ENCODE measurements at places on chromosomes 11 and 22.
A peak's percentile ranks its signal among the peaks of the same experiment; 100 is the strongest.

DNA sequence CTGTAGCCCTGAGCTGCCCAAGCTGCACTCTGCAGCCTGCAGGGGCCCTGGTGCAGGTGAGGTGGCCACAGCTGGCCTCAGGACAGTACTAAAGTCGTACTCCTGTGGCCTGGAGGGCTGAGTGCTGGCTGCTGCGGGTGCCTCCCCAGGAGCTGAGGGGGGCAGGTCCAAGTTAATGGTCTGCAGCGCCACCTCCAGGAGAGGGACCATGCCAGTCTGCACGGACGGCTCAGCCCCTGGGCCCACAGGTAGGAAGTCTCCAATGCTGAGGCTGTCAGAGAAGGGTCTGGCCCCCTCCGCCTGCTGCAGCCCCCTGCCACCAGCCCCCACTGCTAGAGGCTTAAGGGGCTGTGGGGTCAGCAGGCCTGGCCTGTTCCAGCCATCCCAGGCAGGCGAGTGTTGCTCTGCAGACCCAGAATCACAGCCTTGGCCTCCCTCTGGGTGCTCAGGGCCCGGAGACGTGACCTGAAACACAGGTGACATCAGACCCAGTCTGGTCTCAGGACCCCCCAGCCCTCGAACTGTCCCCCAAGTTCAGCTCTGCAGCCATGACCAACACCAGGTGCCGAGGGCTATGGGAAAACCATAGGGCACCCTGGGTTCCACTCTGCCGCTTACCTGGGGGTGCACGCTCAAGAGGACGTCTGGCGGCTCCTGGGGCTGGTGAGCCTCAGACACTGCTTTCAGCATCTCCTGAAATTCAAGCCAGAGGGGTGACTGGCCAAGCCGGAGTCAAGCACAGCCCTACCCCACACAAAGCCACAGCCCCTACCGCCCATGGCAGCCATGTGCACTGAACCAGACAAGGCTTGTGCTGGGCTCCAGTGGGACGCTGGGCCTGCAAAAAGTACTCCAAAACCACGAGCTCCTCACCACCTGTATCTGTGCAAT lies 20.8 kb downstream of the SELENOO start:
- DNase-seq, result no peak

DNA sequence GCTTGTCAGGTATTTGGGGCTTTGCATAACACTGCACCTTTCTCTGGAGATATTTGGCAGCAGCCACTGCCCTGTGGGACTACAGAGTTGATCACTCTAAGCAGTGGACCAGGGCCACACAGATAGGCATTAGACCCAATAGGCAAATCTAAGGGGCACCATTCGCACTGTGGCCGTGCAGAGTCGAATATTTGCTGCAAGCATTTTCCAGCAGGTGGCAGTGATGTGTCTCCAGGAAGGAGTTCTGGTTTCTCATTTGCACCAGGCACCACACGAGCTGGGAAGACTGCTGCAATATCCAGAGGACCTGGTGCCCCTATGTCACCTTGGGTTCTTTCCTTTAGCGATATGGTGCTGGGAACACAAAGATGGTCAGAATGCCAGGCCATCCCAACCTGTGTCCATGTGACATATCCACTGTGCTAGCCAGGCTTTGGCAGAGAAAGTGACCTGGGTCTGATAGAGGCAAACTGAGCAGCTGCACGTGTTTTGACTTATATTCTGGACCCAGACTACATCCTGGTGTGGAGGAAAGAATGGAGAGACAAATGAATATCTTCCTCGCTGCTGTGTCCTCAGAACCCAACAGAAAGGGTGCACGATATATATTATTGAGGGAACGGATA lies 318.7 kb downstream of the BUD13 start:
- DNase-seq, result no peak

- DNase-seq, result no peak
Measured at GRCh38 chr11:111605681-111606080, 3.4 kb downstream of the SIK2 start.

GRCh38 chr11:32439501-32440210 lies 4.3 kb upstream of the WT1 start:
- no peak for DNase-seq

GRCh38 chr11:104668797-104669463 lies 229.3 kb downstream of the CASP12 start:
- DNase-seq, result peak; percentile 26

DNA sequence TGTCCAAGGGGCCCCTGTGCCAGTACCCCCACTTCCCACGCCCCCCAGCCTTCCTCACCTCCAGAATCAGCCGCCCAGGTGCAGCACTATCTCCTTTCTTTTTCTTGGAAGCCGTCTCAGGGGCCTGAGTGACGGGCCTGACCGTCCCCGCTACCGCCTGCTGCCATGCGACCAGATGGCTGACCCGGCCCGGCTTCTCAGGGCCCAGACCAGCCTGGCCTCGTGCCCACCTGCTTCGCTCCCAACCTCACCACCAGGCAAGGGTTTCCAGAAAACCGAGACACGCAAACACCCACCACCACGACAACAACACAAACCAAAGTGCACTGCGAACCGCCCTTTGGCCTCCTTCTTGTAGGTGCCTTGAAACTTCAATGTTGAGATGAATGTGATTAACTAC lies 39.1 kb downstream of the MACROD1 start:
- no peak for DNase-seq

DNA sequence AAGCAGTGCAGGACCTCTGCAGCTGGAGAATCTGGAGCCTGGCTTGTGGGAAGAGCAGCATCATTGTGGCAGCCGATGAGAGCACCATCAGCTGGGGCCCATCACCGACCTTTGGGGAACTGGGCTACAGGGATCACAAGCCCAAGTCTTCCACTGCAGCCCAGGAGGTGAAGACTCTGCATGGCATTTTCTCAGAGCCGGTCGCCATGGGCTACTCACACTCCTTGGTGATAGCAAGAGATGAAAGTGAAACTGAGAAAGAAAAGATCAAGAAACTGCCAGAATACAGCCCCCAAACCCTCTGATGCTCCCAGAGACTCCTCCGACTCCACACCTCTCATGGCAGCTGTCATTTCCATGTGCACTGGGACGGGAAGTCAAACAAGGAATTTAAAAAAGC lies 35.6 kb downstream of the ASRGL1 start:
- no peak for DNase-seq

GRCh38 chr11:64498136-64498535 lies 92.9 kb upstream of the SLC22A12 start:
- DNase-seq, result no peak

GRCh38 chr11:94194712-94195111 lies 66.1 kb downstream of the PANX1 start:
- no peak for DNase-seq

DNA sequence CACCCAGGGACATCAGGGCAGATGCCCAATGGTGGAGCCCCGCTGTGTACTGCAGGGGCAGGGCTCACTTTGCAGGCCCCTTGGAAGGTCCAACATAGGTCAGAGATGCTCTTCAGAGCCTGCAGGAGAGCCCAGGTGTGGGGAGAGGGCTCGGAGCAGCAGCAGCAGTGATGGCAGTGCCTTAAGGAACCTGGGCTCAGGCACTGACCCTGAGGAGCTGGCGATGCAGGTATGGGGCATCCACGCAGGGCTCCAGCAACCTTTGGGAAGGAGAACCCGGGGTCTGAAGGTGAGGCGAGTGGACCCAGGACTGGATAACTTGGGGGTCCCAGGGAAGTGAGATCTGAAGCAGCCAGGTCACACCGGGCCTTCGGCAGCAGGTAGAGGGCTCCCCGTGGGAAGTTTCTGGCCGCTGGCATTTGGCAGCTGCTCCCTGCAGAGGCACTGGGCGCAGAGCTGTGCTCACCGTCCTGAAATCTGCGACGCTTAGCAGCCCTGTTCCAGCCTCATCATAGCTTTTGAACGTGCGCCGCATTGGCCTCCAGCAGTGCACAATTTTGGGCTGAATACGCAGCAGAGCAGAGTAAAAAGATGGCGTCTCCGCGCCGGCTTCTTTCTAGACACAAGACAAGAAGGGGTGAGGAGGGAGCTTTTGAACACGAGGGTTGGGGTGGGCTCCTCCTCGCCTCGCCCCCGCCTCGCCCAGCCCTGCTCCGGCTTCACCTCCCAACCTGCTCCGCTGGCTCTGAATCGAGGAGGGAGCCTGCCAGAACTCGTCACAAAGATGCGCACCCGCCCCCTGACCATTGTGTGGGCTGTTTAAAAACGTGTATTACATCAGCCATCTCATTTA lies 118.8 kb downstream of the MPPED1 start:
- no peak for DNase-seq

DNA sequence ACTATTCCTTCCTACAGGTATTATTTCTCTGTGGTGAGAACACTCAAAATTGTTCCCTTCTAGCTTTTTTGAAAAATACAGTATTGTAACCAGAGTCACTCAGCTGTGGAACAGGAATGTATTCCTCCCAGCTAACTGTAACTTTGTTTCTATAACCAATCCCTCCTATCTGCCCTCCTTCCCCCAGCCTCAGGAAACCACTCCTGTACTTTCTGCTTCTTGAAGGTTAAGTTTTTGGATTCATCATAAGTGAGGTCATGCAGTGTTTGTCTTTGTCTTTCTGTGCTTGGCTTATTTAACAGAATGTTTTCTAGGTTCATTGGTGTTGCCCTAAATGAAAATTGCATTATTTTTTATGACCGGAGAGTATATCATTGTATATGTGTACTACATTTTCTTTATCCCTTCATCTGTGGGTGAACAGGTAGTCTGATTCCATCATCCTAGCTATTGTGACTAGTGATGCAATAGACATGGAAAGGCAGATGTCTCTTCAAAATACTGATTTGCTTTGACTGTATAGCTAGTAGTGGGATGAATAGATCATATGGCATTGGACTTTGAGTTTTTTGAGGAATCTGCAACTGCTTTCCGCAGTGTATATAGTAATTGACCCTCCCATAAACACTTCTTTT lies 112.9 kb upstream of the GRK3 start:
- DNase-seq, result no peak

DNA sequence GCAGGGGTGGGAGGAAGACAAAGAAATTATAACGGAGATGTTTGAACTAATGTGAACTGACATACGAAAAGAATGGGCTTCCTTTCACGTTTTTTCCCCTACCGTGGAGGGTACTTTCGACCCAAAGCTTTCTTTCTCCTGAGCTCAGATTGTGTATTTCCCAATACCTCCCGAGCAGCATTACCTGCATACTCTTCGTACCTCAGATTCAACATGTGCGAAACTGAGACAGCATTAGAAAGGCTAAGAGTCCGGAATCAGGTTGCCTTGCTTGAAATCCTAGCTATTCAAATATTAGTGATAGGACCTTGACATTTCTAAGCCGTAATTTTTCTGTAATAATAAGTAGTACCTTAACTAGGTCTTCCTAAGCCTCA lies 778 bp upstream of the PAK1 start:
- no peak for DNase-seq

GRCh38 chr22:36303115-36303467 lies 50.2 kb downstream of the APOL1 start:
- no peak for DNase-seq

DNA sequence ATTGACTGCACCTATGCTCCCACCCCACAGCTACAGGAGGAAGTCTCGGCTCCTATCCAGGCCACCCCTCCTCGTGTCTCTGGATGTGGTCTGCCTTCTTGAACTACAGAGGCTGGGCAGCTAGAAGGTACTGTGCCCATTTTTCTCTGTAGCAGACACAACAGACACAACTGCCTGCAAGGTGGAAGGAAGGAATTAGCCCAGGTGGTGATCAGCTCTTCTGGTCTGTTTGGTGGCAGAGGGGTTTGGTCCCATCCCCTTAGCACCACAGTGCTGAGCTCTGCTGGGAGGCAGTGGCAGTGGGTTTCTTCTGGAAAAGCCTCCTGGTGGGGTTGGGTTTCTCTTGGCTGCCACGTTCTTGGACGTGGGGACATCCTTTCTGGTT lies 132.5 kb downstream of the MPPED1 start:
- no peak for DNase-seq

GRCh38 chr11:4368286-4368685 lies at the start of gene OR52B4:
Gene OR52B4, minus strand, starts transcription at chr11:4368386. Its CDS starts 91 bp downstream, at chr11:4368295.
- DNase-seq, result no peak

DNA sequence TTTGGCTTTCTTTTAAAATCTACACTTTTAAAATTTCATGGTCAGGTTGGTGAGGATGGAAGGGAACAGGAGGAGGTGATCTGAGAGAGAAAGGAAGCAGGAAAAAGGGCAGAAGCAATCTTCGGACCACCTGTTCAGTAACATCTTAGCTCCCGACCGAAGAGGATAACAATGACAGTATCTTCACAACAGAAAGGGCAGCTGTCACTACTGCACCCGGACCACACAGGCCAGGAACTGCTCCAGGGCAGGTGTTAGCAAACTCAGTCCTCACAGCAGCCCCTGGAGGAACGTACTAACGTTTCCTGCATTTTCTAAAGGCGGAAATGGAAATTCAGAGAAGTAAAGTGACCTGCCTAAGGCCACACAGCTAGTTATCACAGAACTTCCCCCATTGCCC lies 16.8 kb downstream of the PTPN5 start:
- DNase-seq, result no peak

DNA sequence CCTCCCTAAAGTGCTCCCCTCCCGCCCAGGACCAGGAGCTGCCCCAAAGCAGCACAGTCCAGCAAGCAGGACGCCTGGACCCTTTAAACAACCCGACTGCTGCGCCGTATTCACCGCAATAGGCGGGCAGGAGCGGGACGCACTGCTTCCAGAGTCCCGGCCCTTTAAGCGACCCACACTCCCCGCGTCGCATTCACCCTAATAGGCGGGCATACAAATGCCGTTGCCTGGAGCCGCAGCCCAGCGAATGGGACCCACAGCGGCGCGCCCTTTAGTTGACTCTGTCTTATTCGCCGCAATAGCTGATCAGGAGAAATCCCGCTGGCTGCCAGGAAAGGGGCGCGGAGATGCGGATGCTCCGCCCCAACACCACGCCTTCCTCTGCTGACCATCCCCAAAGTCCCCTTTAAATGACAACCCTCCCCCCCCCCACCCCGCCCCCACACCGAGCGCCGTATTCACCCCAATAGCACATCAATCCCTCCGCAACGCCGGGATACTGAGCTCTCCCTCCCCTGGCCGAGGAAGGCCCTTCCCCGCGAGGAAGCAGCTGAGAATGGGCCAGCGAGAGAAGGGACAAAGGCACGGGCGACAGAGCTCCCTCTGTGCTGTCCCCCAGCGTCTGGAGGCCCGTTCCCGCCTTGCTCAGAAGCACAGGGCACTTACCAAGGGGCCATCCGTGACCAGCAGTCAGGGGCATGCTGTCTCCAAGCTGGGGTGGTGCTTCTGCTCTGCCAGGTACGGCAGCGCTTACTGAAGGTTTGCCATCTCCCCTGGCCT lies 4.7 kb downstream of the OSBPL5 start:
- DNase-seq, result peak; percentile 51

DNA sequence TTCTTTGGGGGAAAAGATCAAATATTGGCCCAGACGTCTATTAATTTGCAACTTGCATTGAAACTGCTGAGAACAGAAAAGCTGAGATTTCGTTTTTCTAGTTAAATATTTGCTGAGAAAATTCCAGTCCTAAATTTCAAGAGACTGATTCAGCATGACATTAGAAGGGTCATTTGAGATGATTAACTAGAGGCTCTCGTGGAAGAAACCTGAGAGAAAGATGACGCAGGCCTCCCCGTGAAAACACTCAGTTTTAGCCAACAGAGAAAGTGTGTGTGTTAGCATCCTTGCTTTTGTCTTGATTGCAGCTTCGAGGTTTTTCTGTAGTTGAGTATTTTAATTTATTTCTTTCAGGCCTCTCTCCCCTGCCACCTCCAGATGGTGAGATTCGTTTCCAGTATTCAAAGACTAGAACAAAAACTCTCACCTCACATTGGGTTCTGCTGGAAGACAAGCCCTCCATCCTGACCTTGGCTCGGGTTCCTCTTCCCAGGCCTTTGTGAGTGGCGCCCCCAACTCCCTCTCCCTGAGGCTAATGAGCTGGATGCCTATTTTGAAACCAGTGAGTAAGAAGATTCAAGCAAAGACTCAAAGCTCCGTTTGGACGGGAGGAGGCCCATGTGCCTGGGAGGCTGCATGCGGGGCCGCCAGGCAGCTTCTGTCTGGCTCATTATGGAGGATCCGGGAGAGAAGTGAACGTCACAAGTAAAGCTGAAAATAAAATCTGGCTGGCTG lies 52.4 kb downstream of the CELSR1 start:
- no peak for DNase-seq

Data from AG04449 (cell line).